IgD-negative memory B cell (primary cell): ENCODE measurements at places on chromosomes 1 and 21. TPM values are rescaled to one million over a fixed set of nuclear protein-coding genes. Genes with fewer than 3 reads are reported as not detected.

The IVL gene
- polyA plus RNA-seq, result not detected

The LIPI gene
- not detected for polyA plus RNA-seq

The TAF12 gene
- polyA plus RNA-seq, result 37.5 TPM

The LCE3D gene
- polyA plus RNA-seq, result not detected

The COL24A1 gene
- polyA plus RNA-seq, result not detected

The PBXIP1 gene
- polyA plus RNA-seq, result 123 TPM

The KPRP gene
- not detected for polyA plus RNA-seq

The SERINC2 gene
- polyA plus RNA-seq, result not detected
